Left forelimb (tissue), 1 donor: ENCODE measurements at places on chromosomes 1 and 21.

GRCh38 chr1:228194436-228194835, 13.4 kb upstream of the OBSCN start:
- DNase-seq = no peak

GRCh38 chr1:33905241-33905640, 41.4 kb downstream of the HMGB4 start:
- DNase-seq = no peak

DNA sequence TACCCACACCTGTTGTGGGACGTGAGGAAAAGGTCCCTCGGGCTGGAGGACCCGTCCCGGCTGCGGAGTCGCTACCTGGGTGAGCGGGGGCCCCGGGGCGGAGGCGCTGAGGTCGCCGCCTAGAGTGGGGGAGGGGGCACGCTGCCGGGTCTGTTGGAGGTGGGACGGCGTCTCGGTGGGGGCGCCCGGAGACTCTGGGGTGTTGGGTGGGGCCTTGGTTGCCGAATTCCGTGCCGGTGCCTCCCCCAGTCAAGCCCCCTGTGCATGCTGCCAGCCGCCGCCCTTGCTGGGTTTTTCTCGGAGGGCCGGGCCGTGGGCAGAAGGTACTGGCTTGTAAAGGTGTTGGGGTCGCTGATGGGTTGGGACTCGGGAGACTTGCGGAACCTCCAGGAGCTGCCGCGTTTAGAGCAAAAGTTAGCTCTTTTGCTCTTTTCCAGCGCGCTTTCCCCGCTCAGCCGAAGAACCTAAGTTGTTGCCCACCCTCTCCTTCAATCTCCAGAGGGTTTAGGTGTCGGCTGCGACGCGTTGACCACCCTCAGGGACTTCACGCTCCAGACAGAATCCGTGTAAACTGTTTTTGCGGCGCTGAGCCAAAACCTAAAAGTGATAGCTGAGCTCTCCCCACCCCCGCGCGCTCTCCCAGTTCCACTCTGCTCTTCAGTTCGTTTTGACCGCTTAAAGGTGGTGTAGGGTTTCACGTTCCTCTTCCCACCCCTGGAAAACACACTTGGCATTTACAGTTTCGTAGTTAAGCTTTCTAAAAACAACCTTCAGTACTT, at the start of gene MPC2:
TSS of gene MPC2 (minus strand) at position 143 of the 779 bp plus-strand sequence. CDS start 1,231 bp downstream, outside the sequence.
- DNase-seq = peak; percentile 76

DNA sequence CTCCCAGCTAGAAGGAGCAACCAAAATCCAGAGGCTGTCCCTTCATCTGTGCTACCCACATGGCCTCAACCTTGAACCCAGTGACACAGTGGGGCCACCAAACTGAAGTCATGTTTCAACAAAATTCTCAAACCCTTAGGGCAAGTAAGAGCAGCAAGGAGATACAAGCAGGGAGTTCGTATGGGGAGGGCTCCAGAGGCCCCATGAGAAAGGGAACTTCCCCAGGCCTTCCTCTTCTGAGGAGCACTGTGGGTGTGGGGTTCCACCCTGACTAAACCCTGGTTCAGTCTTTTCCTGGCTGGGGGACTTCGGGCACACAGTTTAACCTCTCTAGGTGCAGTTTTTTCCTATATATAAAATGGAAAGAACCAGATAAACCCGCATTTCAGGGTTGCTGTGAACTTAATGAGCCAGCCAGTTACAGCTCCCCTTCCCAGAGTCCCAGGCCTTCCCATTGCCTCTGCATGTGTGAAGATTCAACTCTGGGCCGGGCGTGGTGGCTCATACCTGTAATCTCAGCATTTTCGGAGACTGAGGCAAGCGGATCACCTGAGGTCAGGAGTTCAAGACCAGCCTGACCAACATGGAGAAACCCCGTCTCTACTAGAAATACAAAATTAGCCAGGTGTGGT, 8.0 kb upstream of the THEMIS2 start:
- DNase-seq = no peak

DNA sequence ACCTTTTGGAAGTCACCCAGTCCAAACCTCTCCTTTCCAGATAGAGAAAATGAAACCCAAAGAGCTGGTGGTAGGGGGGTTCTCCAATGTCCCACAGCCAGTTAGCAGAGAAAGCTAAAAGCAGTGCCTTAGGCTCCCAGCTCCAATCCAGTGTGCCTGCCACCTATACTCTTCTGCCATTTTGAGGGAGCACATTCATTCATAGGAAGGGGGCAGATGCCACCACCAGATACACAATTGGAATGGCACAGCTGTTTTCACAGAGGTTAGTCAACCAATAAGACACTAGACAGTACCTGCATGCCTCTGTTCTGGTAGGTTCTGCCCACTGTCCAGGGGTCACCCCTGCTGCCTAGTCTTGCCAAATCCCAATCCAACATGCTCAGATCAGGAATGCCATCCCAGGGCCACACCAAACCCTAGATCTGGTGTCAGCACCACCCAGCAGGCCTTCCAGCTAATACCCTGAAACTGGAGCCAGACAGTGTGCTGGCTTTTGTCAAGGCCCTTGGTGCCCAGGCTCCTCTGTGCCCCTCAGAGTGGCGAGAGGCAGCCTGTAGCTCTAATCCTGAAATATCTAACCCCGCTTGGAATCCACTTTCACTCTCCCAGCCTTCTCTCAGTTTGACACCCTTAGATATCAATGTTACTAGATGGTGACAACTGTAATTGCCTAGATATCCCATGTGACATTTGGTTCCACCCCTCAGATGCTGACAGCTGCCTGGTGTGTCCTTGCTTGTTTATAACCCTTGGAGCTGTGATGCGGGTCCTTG, 178.6 kb downstream of the TGFBR3 start:
- no peak for DNase-seq

GRCh38 chr1:217626321-217626720, 4.6 kb downstream of the GPATCH2 start:
- no peak for DNase-seq

- no peak for DNase-seq
Measured at GRCh38 chr21:45893740-45894449, 87.7 kb upstream of the COL6A1 start.

GRCh38 chr1:1433804-1434130, 1.7 kb upstream of the VWA1 start:
- peak; percentile 81 for DNase-seq

GRCh38 chr1:151958959-151959358, 34.7 kb downstream of the S100A10 start:
- no peak for DNase-seq

GRCh38 chr21:32470206-32470605, 57.7 kb downstream of the EVA1C start:
- DNase-seq = no peak

GRCh38 chr21:43865540-43866259, 677 bp downstream of the AGPAT3 start:
- DNase-seq = no peak

GRCh38 chr1:45983967-45984366, 148.5 kb downstream of the PIK3R3 start:
- DNase-seq = no peak

GRCh38 chr1:149879556-149879955, 19.8 kb upstream of the BOLA1 start:
- no peak for DNase-seq
